GM19239 (cell line): ENCODE measurements at places on chromosomes 5 and 9.

DNA sequence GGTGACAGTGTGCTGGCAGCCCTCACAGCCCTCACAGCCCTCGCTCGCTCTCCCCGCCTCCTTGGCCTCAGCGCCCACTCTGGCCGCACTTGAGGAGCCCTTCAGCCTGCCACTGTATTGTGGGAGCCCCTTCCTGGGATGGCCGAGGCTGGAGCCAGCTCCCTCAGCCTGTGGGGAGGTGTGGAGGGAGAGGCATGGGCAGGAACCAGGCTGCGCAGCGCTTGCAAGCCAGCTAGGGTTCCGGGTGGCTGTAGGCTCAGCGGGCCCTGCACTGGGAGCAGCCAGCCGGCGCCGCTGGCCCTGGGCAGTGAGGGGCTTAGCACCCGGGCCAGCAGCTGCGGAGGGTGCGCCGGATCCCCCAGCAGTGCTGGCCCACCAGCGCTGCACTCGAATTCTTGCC is 177.0 kb downstream of the MSX2 start:
- DNase-seq: no peak

- DNase-seq: no peak
These were observed 139.3 kb downstream of the RAB3C start for GRCh38 chr5:58722160-58722559.

- DNase-seq: no peak
These were observed 157.9 kb downstream of the TRPM3 start for GRCh38 chr9:70963554-70963953.

DNA sequence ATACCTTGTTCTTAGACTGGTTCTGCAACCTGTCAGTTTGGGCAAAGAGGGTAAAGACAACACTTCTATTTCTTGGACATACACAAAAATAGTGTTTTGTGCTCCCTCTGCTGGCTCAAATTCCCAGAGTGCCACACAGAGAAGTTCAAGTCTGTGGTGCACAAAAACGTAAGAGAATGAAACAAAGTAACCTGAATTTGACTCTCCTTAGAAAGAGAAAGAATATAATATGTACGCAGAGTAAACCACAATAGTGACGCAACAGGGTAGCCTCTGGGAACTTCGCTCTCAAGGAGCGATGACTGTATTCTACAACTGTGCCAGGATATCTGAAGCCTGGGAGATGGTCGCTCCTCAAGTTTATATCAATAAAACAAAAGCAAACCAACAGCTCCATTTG is 18.5 kb downstream of the DDX31 start:
- no peak for DNase-seq

- DNase-seq: no peak
These were observed 18.7 kb downstream of the HK3 start for GRCh38 chr5:176880366-176881020.

GRCh38 chr9:135083241-135083810 is 4.1 kb upstream of the OLFM1 start:
- DNase-seq: no peak

GRCh38 chr5:3913279-3913678 is 317.6 kb downstream of the IRX1 start:
- DNase-seq: no peak

DNA sequence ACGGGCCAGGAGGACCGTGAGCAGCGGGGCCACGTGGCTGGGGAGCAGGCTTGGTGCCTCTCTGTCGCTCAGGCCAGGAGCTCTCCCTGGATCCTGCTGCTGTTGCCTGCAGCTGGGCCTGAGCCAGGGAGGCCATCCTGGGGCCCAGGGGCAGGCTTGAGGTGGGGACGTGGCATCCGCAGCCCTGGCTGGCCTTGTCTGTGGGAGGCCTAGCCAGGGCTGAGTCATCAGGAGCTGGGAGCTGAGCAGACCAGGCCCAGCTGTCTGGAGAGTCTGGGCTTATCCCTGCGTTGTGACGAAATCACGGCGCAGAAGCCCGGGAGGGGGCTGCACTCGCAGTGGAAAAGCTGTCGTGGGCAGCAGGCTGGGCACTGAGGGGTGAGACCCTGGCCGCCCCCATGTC is 138.8 kb upstream of the COL5A1 start:
- DNase-seq: no peak

DNA sequence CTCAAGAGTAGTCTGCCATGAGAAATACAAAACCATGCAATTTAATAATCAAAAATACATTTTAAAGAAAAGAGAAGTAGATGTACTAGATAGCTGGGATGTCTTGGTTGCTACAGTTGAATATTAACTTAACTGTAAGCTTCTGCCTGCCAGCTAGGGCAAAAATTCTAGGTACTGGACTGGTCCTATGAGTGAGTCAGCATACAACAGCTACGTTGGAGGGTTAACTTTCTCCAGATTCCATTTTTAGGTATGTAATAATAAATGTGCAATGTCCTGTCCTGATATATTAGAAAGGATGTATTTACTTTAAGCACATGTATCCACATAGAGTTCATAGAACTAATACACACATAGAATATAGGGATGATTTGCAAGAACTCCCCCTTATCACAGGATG is 230.1 kb downstream of the CAAP1 start:
- no peak for DNase-seq

- DNase-seq: no peak
These were observed 270.9 kb upstream of the IL12B start for GRCh38 chr5:159601216-159601615.

DNA sequence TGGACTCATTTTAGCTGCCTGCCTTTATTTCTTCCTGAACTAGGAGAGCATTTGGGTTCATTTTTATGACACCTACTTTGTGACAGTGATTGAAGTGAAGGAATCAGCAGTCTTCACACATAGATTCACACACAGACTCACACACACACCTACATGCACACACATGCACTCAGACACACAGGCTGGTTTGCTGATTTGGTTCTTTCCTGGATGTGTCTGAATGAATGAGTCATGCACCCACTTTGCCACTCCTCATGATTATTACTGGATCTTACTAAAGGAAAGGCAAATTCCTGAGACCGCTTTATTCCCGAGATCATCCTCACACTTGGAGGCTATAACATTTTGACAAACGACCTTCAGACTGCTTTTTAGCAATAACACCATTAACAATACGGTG is 529.5 kb downstream of the AGTPBP1 start:
- no peak for DNase-seq

DNA sequence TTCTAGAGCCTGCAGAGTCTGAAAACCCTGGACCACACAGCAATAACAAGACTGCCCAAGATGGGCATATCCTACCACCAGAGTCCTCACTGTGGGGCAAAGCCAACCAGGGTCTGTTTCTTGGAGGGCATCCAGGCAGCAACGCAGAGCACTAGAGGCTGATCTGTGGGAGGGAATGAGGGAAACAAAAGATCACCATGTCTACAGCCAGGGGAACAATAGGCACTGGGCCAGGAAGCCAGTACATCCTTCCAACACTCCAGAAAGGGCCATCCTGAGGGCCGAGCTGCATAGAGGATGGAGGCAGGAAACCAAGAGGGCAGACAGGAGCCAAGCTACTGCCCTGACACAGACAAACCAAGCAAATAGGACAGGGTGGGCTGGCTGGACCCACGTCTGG is 416.1 kb upstream of the IRX4 start:
- DNase-seq: no peak

DNA sequence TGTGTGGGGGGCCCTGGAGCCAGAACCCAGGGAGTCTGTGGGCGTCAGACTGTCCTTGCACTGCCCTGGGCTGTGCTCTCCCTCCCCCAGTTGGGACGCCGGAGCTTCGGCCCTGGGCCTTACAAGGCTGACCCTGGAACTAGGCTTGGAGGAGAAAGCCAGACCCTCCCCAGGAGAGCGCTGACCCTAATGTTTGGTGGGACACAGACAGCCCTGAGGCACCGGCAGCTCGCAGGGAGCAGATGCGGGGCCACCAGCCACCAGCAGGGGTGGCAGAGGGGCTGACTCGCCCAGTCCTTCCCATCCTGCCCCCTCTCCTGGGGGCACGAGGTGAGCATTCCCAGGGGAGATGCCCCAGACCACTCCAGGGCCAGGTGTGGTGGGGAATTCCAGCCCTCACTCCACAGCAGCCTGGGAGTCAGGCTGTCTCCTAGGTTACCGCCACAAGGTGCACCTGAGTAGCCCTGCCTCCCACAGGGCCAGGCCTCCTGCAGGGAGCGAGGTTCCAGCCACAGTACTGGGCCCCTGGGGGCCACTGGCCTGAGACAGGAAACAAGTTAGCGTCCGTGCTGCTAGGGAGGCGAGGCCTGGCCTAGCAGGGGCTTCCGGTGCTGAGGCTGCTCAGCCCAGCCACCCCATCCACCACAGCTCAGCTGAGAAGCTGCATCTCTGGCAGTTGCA is 134.6 kb downstream of the OLFM1 start:
- DNase-seq: no peak

GRCh38 chr9:83231039-83231438 is 168.1 kb upstream of the RASEF start:
- no peak for DNase-seq

DNA sequence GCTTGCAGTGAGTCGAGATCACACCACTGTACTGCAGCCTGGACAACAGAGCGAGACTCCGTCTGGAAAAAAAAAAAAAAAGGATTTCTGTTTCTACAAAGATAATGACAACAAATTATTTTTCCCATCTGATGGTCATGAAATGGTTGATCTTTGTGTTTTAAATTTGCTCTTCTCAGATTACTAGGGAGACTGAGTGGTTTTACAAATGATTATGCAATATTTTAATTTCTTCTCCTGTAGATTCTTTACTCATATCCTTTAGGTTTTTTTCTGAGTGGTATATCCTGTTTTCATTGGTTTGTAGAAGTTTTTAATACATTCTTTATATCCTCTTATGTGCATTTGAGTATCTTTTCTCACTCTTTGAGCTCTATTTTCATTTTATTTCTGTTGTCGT is 20.6 kb upstream of the AUH start:
- DNase-seq: no peak

DNA sequence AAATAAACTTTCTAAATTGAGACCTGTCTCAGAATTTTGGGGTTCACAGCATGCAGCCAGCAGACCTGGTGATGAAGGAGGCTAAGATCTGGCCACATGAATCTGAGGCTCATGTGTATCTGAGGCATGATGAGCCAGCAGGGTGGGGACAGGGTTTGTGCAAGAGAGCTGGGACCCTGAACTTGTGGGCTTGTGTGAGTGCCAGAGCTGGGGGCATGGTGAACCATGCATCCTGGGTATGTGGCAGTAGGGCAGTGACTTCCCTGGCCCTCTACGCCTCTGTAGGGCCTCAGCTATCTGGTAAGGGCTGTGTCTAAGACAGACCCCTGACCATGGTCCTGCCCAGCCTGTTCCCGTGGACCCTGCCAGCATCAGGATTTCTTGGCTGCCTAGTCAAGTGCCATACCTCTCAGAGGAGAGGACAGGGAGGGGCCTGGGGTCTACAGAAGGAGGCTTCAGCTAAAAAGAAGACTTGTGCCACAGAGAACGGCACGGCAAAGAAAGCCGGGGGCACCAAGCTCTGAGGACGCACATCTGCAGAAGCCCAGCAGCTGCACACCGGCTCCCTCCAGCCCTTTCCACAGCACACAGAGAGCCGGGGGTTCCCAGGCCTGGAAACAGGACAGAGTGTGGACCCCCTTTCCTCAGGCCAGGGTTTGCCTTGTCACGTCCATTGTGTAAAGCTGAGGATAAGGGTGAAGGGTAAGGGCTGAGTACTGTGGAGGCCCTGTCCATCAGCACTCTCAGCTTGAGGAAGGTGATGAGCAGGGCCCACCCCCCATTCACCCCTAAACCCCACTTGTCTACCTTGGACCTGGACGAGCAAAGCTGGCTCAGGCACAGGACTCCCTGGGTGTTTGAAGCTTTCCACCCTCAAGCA is 130.1 kb downstream of the MRPL36 start:
- no peak for DNase-seq

DNA sequence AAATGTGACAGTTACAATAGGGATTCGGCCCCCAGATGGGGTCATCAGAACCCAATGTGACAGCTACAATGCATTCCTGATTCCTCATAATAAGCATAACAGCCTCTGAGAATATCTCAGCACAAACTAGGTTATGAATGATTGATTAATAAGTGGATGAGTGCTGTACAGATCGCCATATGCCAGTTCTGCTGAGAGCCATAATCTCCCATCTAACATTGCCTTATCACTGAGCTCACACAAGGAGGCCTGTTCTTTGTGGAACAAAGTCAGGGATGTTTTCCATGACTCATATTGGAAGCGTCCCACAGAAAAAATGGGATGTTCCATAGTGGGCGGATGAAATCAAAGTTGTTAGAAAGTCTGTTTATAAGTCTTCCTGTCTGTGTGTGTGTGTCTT is 89.6 kb downstream of the KIF4B start:
- no peak for DNase-seq

DNA sequence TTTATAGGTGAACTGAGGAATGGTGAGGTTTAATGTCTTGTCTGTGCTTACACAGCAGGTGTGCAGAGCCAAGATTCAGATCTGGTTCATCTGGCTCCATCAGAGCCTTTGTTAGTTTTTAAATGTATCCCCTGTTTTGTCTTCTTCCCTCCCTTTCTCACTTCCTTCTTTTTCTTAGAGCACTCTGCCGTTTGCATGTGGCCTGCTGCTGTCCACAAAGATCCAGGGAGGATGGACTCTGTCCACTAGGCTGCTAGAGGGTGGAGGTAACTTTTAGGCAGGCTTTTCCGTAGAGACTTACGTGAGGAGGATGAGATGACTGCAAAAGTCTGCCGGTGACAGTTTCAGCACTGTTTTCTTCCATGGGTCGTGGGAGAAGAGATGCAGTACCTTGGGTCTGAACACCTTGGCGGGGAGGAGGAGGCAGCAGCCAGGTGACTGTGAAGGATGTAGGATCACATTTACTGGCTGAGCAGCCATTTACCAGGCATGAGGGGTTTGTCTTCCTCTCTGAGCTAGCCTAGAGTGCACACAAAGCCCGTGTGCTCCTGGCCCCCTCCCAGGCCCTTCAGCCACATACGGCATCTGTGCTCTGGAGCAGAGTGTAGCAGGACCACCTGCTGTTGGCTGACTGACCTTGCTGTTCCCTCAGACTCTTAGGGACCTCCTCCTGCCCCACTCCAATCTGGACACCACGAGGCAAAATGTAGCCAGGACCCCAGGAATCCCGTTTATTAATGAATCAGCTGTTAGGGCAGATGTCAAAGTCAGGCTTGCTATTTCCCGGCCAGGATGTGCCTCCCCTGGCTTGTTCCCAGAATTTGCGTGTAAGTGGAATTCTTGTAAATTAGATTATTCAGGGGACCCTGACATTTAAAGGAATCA is 1.8 kb downstream of the NTMT1 start:
- no peak for DNase-seq

GRCh38 chr5:35356725-35357124 is 126.4 kb upstream of the PRLR start:
- DNase-seq: no peak

DNA sequence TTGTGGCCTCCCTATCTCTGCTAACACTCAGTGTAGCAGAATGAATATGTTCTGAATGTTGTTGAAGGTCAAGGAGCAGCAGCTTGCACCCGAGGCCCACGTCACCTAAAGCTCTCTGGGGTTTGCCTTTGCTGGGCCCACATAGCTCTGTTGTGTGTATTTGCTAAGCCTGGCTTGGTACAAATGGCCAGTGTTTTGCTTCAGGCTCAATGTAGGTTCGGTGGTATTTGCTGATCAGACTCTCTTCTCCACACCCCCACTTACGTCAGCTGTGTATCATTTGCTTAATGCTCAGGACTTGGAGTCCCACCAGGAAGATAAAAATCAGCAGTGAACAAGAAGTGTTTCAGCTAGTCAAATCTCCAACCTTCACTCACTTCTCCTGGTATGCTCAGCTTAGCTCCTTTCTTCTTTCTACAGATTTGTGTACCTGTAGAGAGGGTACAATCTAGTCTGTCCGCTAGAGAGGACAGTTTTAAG is 4.8 kb upstream of the RFESD start:
- no peak for DNase-seq

- no peak for DNase-seq
These were observed 3.3 kb upstream of the RNF44 start for GRCh38 chr5:176540476-176540899.
